Activated naive CD8-positive, alpha-beta T cell treated with anti-CD3 and anti-CD28 coated beads, Interleukin-2, amount 50 U/mL, for 16 hours (primary cell): ENCODE measurements at places on chromosomes 13 and 19.

DNA sequence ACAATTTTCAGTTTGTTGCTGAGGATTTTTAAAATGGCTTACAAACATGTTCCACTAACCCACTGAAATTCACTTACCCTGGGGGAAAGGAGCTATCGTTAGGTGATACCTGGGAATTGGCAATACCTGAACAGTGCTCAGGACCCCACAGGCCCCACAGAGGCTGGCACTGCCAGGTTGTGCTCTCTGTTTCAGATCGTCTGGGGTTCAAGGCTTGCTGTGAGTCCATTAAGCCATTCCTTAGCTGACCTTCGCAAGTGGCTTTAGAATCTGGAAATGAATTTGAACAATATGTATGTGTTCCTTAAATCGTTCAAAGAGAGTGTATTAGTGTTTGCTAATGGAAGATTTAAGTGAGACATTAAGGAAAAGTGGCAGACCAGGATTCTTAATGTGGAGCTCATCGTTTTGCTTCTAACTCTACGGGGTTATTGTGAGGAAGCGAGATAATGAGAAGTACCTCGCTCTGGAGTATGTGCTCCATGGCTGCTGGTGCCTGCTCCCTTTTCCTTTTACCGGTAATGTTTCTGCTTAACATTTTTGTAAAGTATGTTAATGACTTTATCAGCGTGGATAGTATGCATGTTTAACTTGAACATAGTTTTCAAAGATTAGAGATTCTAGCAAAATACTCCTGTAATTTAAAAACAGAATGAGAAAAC is 13.6 kb downstream of the KLF5 start:
- no peak for DNase-seq

- DNase-seq, result no peak
These were observed 2596.2 kb downstream of the PCDH9 start for GRCh38 chr13:64633948-64634347.

GRCh38 chr13:114106526-114106925 is 25.9 kb downstream of the RASA3 start:
- no peak for DNase-seq

- DNase-seq, result peak; percentile 25
These were observed 51.1 kb upstream of the ZNRF4 start for GRCh38 chr19:5403968-5404640.

DNA sequence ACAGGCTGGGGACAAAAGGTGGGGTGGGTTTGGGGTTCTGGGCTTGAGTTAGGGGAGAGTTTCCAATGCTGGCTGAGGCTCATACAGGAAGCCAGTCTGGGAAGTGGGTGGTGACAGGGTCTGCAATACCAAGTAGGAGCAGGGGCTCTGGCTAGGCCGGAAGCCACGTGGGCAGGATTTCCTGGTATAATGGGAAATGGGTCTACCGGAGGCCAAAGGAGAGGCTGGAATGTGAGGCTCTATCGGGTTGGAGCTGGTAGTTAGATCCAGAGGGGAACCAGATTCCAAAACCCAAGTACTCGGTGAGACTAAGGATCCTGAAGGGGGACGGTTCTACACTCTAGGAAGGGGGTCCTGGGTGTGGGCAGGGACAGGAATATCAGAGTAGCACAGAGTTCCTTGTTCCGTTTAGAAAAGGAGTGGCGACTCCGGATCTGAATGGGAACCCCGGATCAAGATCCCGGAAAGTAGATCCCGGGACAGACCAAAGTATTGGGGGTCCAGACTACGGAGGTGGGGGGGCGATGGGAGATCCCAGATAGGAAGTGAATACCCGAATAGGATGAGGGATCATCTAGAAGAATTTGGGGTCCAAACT is 802 bp downstream of the CDC37 start:
- no peak for DNase-seq

- DNase-seq, result no peak
These were observed 113.3 kb downstream of the RAB20 start for GRCh38 chr13:110448230-110448629.

DNA sequence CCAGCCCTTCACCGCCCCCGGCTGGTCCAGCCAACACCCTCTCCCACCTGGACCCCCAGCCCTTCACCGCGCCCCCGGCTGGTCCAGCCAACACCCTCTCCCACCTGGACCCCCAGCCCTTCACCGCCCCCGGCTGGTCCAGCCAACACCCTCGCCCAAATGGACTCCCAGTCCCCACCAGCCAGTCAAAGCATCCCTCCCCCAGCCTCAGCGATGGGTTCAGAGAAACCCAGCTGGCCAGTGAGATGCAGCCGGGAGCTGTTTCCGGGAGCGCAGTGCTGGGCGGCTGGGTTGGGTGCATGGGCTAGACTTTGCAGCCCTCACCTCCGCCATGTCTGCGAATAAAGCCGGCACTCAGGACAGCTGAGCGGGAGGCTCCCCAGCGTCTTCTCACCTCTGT is 6.5 kb upstream of the CDC34 start:
- no peak for DNase-seq

DNA sequence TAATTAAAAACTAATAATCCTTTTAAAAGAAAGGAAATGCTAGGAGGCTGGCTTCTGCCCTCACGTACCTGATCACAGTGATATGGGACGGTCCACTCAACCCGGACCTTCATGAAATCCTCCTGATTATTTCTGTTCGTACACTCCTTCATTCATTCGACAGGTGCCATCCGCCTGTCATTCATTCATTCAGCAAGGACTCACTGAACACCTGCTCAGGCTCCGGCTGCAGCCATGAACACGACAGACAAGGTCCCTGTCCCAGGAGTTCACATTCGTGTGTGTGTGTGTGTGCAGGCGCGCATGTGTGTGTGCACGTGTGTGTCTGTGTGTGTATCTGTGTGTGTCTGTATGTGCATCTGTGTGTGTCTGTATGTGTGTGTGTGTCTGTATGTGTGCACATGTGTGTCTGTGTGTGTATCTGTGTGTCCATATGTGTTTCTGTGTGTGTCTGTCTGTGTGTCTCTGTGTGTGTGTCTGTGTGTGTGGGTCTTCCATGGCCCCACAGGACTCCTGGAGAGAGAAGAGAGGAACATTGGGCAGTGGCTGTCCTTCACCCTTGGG is 28.1 kb upstream of the CCNE1 start:
- no peak for DNase-seq

DNA sequence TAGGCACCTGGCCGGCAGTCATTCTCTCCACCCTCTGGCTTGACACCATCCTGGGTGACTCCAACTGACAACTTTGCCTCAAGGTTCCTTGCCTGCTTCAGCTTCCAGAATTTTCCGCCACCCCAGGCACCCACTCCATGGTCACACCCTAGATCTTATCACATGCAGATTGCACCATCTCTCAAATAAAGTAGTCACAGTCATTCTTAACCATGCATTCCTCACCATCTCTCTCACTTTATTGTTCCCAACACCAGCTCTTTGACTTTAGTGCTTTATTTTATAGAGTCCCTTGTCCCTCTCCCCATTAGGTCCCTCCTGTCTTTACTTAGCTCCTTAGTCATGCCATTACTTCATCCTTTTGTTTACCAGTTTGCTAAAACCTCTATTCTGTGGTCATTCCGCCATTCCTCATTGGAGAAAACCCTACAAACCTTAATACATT is 351.7 kb downstream of the SPRY2 start:
- DNase-seq, result no peak

DNA sequence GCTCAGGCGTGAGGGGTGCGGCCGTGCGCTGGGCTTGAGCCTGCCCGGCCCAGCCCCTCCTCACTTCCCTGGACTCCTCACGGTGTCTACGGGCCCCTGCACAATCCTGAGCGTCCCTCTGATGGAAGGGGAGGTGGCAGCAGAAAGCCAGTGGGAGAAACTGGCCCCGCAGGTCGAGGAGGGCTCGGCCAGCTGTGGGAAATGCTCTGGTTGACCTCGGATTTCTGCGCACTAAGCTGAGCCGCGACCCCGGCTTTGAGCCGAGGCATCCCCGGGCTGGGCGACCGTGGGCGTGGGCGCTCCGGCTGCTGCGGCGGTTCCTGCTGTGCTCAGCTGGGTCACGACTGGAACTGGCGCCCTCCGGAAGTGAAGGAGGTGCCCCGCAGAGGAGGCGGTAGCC is 70.1 kb downstream of the ZNF208 start:
- no peak for DNase-seq

GRCh38 chr19:16801600-16802013 is 27.6 kb upstream of the SIN3B start:
- DNase-seq, result no peak

DNA sequence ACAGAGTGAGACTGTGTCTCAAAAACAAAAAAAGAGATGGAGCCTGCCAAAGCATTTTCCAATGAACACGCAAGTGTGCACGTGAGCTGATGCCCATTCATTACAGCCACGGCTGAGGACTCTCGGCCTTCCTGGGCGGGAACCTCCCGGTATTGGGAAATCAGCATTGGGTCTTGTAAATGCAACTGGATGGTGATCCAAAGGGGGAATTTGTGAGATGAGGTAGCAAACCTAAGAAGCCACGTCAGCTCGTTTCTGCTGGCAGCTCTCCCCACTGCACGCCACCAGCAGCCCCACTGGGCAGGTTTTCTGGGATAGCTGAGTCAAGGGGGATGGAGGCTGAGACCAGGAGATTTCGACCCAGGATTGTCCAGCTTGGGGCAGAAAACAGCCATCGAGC is 11.5 kb downstream of the C13orf46 start:
- DNase-seq, result no peak

DNA sequence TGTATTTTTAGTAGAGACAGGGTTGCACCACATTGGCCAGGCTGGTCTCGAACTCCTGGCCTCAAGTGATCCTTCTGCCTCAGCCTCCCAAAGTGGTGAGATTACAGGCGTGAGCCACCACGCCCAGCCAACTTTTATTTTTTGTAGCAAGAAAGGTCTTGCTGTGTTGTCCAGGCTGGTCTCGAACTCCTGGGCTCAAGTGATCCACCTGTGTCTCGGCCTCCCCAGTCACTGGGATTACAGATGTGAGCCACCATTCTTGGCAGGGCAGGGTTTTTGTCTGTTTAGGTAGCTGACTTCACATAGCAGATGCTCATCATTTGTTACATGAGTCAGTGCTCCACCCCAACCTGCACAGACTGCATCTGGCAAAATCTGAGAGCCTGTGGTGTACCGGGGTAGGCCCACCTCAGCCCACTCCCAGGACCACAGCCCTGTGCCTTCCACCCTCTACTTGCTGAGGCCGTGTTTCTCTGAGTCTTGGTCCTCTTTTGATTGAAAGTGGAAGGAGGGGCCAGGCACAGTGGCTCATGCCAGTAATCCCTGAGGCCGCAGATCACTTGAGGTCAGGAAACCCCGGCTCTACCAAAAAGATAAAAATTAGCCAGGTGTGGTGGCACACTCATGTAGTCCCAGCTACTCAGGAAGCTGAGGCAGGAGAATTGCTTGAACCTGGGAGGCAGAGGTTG is 4.2 kb upstream of the TNPO2 start:
- no peak for DNase-seq

- no peak for DNase-seq
These were observed 144.5 kb downstream of the RGCC start for GRCh38 chr13:41601718-41602445.

GRCh38 chr13:20624213-20624612 is 57.3 kb downstream of the IFT88 start:
- DNase-seq, result no peak

DNA sequence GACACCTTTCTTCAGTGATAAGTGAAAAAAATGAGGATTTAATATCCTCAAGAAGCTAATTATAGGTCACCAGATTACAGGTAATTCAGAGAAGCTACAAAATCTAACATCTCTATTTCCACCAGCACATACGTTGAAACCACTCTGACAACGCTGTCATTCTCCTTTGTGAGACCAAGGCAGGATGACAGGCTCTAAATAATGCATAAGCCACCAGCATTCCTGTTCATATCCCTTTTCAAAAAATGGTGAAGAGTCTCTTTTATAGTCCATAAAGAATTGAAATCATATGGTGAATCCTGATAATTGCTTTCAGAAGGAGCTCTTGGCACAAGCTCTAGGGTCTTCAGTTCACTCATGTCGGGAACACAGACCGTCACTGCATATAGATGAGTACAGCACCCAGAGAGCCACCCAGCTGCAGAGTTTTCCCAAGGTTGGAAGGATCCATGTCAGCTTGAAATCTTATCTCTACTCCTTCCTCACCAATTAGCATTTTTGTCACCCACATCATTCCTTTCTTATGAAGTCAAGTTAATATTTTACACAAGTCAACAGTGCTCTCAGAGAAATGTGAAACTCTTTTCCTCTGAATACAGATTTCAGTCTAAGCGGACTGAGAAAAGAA is 431.4 kb downstream of the TBC1D4 start:
- DNase-seq, result no peak

DNA sequence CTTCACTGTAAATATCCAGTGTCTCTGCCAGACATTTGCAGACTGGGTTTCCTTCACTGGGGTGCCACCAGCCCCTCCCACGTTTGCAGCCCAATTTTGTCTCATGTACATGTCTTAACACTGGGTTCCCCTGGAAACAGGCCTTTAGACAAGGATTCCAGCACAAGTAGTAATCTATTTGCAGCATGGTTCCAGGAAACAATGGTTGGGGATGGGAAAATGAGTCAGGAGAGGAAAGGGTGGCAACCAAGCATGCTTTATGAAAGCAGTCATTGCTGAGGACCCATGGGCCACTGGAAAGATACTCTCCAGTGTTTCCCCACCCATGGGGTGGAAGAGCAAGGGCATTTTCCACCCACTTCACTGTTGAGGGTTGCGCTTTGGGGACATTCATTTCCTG is 53.6 kb upstream of the FARP1 start:
- DNase-seq, result no peak

DNA sequence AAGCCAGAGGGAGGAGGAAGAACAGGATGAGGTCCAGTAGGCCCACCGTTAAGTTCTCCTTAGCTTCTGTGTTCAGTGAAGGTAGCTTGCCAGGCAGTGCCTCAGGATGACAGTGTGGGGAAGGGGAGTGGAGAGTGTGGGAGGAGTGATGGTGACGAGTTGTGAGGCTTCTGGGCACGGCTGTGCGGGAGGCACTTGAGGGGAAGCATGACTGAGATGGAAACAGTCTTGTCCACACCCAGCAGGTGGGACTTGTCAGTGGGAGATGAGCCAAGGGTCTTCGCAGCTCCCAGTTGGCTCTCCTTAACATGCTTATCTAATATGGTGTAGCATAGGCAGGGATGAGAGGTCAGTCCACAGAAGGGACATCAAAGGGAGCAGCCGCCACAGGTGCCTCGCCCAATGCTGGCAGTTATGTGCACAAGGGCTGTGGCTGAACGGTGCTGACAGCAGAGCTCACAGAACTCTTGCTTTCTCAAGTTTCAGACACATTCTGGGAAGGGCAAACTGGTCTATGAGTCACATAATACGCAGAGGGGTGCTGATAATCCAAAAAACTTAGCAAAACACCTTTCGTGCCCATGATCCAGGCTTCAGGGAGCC is 47.5 kb downstream of the OXGR1 start:
- no peak for DNase-seq
